Thymus (tissue), 14 donors: ENCODE measurements at places on chromosomes 12 and 14. TPM values are rescaled to one million over a fixed set of nuclear protein-coding genes. Genes with fewer than 3 reads are reported as not detected.

DNA sequence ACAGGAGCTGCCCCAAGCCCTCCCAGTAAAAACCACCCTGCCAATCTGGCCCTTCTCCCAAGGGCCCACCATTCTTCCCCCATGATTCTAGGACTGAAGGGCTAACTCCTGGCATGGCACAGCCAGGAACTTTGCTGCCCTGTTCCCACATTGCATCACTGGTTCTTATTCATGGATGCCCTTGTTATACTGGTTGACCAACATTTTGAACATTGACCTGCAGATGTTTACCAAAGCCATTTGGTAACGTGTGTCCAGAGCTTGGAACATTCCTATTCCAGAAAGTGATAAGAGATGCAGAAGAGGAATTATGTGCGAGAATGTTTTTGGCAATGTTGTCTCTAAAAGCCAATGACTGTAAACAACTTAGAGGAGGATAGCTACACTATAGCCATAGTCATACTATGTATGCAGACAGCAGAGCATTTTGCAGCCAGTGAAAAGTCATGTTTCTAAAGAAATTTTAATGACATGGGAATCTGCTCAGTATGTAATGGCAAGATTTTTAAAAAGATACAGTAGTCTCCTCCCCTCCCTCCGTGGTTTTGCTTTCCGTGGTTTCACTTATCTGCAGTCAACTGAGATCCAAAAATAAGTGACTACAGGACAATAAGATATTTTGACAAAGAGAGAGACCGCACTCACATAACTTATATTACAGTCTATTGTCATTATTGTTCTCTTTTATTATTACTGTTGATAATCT is 108.8 kb downstream of the DAAM1 start:
- H3K27ac ChIP-seq: no peak overlapping the region
- no peaks in the 10 kb centered on the region for H3K36me3 ChIP-seq
- DNase-seq: no peak
- H3K27me3 ChIP-seq: no peaks in the 10 kb centered on the region

- no peak overlapping the region for H3K27ac ChIP-seq
- peak; percentile 35 for DNase-seq
- H3K27me3 ChIP-seq: no peaks in the 10 kb centered on the region
- no peak overlapping the region for H3K4me3 ChIP-seq
- no peaks in the 10 kb centered on the region for H3K36me3 ChIP-seq
Observed at GRCh38 chr14:87615822-87616679, 376.9 kb downstream of the GALC start.

DNA sequence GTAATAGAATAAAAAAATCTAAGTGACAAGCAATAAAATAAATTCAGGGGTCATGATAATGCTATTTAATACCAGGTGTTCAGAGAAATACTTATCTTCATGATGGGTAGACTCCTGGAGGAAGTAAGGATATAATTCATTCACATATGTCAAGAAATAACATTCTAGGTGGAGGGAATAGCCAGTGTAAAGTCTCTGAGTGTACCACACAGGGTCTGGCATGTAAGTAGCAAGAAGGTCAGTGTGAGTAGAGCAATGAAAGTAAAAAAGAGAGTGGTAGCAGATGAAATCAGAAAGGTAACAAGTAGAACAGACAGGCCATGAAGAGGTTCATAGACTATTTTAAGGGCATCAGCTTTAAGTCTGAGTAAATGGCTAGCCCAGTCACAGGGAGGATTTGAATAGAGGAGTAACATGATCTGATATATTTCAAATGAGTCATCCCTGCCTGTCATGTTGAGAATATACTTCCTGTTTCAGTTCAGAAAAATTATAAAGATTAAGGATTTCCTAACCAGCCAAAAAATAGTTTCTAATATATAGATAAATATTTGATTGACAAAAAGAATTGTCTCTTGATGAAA is 519.9 kb downstream of the C12orf50 start:
- H3K36me3 ChIP-seq: no peaks in the 10 kb centered on the region
- H3K4me3 ChIP-seq: no peak overlapping the region
- H3K4me1 ChIP-seq: no peaks in the 10 kb centered on the region
- no peaks in the 10 kb centered on the region for H3K27me3 ChIP-seq
- no peak for DNase-seq

The PPP2R3C gene
- 48.8 TPM for total RNA-seq

The NKX2-1 gene
- not detected for total RNA-seq

DNA sequence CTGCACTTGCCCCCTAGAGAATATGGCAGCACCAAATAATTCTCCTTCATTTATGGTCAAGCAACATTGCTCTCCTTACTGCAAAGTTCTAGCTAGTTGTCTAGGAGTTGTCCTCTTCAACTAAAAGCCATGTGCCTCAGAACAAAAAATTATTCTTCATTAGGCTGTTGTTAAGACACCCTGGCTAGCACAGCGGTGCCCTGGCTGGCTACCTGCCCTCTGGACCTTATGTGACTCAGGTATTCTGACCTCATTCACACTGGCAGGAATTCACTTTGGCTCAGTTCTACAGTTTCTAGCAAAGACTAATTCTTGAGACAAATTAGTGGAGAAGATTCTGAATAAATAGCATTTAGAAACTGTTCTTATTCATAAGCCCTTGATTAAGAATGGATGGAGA is 224.4 kb upstream of the KRR1 start:
- DNase-seq: no peak
- no peak overlapping the region for H3K27ac ChIP-seq
- no peaks in the 10 kb centered on the region for H3K36me3 ChIP-seq

- H3K27me3 ChIP-seq: no peaks in the 10 kb centered on the region
- DNase-seq: peak; percentile 15
- H3K27ac ChIP-seq: peak overlapping the region; percentile 15
- peaks cover 16% of the 10 kb centered on the region for H3K4me1 ChIP-seq
- H3K4me3 ChIP-seq: no peak overlapping the region
Observed at GRCh38 chr14:77838831-77839511, 39.1 kb downstream of the ADCK1 start.

The SRGAP1 gene
- total RNA-seq: 1.3 TPM

The PRKD1 gene
- total RNA-seq: 2.5 TPM

GRCh38 chr12:6061660-6062059 is 62.8 kb downstream of the VWF start:
- no peaks in the 10 kb centered on the region for H3K27me3 ChIP-seq
- no peak overlapping the region for H3K4me3 ChIP-seq
- H3K4me1 ChIP-seq: peaks cover 5% of the 10 kb centered on the region

GRCh38 chr14:91929700-91930099 is 17.8 kb downstream of the FBLN5 start:
- no peak for DNase-seq
- no peak overlapping the region for H3K4me3 ChIP-seq
- no peaks in the 10 kb centered on the region for H3K36me3 ChIP-seq
- no peaks in the 10 kb centered on the region for H3K4me1 ChIP-seq
- H3K27me3 ChIP-seq: peaks cover 2% of the 10 kb centered on the region
- H3K27ac ChIP-seq: no peak overlapping the region

DNA sequence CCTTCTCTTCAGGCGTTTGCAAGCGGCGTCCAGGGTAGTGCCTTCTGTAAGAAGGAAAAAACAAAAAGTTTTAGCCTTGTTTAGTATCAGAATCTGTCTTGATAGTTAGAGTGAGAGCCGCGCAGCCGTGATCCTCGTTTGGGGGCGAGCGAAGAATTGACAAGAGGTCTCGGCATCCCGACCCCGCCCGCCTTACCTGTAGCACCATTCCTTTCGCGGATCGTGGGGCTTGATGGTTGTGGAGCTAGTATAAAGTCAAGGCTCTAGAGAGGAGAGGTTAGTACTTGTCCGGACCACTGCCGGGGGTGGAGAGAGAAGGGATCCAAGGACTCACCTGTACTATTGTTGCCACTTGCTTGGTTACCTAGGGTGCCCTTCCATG is 494 bp downstream of the TMTC3 start:
- peak overlapping the region; percentile 5 for H3K27ac ChIP-seq
- peaks cover 7% of the 10 kb centered on the region for H3K4me1 ChIP-seq
- peaks cover 3% of the 10 kb centered on the region for H3K36me3 ChIP-seq
- no peaks in the 10 kb centered on the region for H3K27me3 ChIP-seq
- H3K4me3 ChIP-seq: peak overlapping the region; percentile 52

The SERPINA1 gene
- total RNA-seq: 9.4 TPM

The DHRS2 gene
- total RNA-seq: 0.28 TPM

The PHETA1 gene
- total RNA-seq: 1.3 TPM

The AKAP3 gene
- 0.76 TPM for total RNA-seq

DNA sequence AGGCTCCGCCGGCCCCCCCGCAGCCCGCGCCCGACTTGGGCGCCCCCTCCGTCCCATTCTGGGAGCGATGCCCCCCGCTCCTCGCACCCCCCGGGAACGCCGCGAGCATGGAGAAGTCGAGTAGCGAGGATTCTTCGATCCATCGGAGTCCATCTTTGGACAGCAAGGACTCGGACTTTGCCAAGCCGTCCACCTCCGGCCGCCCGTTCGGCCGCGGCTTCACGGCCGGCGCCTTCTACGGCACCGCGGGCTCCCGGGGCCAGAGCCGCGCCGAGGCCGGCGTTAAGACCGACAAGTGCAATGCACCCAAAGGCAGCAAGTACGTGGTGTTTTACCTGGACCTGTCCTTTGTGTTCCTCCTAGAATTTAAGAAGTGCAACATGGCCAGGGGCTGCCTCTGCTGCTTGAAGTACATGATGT is 123.6 kb downstream of the TSPAN9 start:
- H3K4me1 ChIP-seq: no peaks in the 10 kb centered on the region
- no peaks in the 10 kb centered on the region for H3K36me3 ChIP-seq
- H3K27me3 ChIP-seq: peaks cover 63% of the 10 kb centered on the region
- peak overlapping the region; percentile 28 for H3K4me3 ChIP-seq
- DNase-seq: no peak

The NELL2 gene
- total RNA-seq: 8.4 TPM

DNA sequence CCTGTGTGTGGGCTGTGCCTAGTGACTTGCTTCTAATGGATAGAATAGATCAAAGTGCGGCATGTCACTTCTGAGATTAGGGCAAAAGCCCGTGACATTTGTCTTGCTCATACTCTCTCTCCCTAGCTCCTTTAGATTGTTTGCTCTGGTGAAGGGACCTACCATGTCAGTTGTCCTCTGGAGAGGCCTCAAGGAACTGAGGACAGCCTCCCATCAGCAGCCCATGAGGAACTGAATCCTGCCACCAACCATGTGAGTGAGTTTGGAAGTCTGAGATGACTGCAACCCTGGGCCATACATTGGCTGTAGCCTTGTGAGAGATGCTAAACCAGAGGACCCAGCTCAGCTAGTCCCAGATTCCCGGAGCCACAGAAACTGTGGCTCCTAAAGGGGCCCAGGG is 101.6 kb upstream of the ESRRB start:
- no peaks in the 10 kb centered on the region for H3K27me3 ChIP-seq
- no peak overlapping the region for H3K4me3 ChIP-seq
- DNase-seq: no peak
- H3K4me1 ChIP-seq: no peaks in the 10 kb centered on the region

The GDF3 gene
- total RNA-seq: 0.24 TPM

DNA sequence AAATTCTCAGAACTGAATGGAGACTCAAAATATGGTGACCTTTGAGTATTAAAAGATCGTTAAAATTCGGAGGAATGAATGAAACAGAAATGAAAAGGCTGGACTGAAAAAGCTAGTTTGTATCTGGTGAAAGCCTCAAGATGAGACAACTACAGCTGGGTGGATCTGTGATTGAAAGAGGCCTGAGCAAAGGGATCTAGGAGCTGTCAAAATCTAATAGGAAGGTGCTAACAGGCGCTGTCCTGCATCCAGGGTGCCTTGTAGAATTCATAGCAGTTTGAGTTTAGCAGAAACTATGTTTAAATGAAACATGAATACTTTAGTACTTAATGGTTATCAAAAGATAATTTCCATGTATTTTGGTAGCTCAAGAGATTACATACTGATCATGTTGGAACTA is 2.3 kb downstream of the YY1 start:
- H3K36me3 ChIP-seq: peaks cover 8% of the 10 kb centered on the region
- H3K27me3 ChIP-seq: no peaks in the 10 kb centered on the region
- H3K4me3 ChIP-seq: peak overlapping the region; percentile 100
- peaks cover 15% of the 10 kb centered on the region for H3K4me1 ChIP-seq
- no peak for DNase-seq

The CABP1 gene
- total RNA-seq: 0.24 TPM

DNA sequence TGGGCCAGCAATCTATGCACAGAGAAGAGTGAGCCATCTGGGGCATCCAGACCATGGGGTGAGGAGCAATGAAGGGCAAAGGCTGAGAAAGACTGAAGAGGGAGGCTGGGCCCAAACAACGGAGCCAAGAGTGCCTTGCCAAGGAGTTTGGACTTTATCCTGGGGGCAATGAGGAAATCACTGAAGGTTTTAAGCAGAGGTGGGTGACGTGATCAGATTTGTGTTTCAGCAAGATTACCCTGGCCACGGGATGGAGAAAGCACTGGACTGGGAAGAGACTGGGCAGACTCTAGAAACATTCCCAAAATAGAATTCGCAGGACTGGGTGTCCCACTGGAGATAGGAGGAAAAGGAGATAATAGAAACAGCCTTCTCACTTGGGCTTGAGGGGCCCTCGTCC is 65.3 kb downstream of the DPF3 start:
- H3K36me3 ChIP-seq: no peaks in the 10 kb centered on the region
- no peak overlapping the region for H3K4me3 ChIP-seq
- no peak overlapping the region for H3K27ac ChIP-seq
- no peaks in the 10 kb centered on the region for H3K27me3 ChIP-seq

- no peak for DNase-seq
- no peaks in the 10 kb centered on the region for H3K27me3 ChIP-seq
- H3K27ac ChIP-seq: no peak overlapping the region
- H3K36me3 ChIP-seq: no peaks in the 10 kb centered on the region
Observed at GRCh38 chr12:85779768-85780167, 56.4 kb downstream of the RASSF9 start.

- no peak overlapping the region for H3K4me3 ChIP-seq
- no peak overlapping the region for H3K27ac ChIP-seq
- H3K4me1 ChIP-seq: no peaks in the 10 kb centered on the region
- no peak for DNase-seq
Observed at GRCh38 chr12:5310151-5310550, 121.8 kb upstream of the NTF3 start.

The MYL2 gene
- 0.42 TPM for total RNA-seq

GRCh38 chr12:122471324-122472226 is 29.2 kb downstream of the ZCCHC8 start:
- H3K4me1 ChIP-seq: no peaks in the 10 kb centered on the region
- no peak overlapping the region for H3K27ac ChIP-seq
- H3K27me3 ChIP-seq: no peaks in the 10 kb centered on the region
- no peak overlapping the region for H3K4me3 ChIP-seq

DNA sequence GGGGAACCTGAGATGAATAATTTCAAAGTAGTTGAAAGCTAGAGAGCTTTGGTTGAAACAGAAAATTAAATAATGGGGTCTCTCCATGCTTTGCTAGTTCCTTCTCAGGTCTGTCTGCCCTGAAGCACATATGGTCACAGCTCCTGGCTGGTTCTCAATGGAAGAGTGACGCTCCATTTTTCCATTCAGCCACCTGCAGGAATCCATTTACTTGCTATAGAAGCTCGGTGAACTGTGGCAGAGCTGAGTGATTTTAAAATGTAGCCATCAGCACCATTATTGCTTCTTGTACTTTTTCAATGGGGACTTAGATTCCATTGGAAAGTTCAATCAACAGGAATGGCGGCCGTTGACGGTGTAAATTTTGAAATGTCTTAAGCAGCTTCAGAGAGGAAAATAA is 525.2 kb downstream of the GLT1D1 start:
- H3K4me3 ChIP-seq: no peak overlapping the region
- no peaks in the 10 kb centered on the region for H3K4me1 ChIP-seq
- H3K27ac ChIP-seq: no peak overlapping the region
